SW480 (cell line): ENCODE measurements at places on chromosomes 16 and 17.

DNA sequence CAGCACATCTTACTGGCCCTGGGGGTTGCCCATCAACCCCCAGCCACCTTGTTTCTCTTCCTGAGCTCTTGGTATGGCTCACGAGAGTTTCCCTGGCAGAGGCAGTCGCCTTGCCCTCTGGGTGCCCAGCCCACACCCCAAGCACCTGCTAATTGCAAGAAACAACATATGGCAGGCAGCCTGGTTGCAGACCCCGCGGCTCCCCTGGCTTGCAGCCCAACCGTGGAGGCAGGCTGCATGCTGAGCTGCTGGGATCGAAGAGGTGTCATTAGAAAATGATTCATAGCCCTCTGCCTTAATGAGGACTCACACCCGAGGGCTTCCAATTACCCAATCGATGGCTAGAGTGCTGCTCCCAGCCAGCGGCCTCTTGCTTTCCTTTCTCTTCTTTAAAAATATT lies 115.7 kb downstream of the TMEM114 start:
- no peak for DNase-seq

GRCh38 chr16:1403036-1403435 lies 11.5 kb downstream of the UNKL start:
- no peak for DNase-seq

- DNase-seq: no peak
Observed at GRCh38 chr17:3026856-3027751, 36.3 kb downstream of the OR1D5 start.

- no peak for DNase-seq
Observed at GRCh38 chr16:17395849-17396480, 74.8 kb downstream of the XYLT1 start.
